ENCODE measurements at places on chromosomes 7 and 10. TPM values are rescaled to one million over a fixed set of nuclear protein-coding genes. Genes with fewer than 3 reads are reported as not detected.

The EIF4H gene
- polyA plus RNA-seq: 323 TPM

The ZP3 gene
- polyA plus RNA-seq: not detected

The SPDYE6 gene
- polyA plus RNA-seq: 2.4 TPM

The ELAPOR2 gene
- 70.7 TPM for polyA plus RNA-seq

The MMP21 gene
- not detected for polyA plus RNA-seq

The CUZD1 gene
- not detected for polyA plus RNA-seq

The PRLHR gene
- polyA plus RNA-seq: not detected

The HOXA5 gene
- not detected for polyA plus RNA-seq

The RGR gene
- polyA plus RNA-seq: not detected

The GRIFIN gene
- not detected for polyA plus RNA-seq

The OR2A42 gene
- not detected for polyA plus RNA-seq

The BAMBI gene
- 715 TPM for polyA plus RNA-seq

The TAS2R5 gene
- 0.12 TPM for polyA plus RNA-seq

The TMEM178B gene
- 0.46 TPM for polyA plus RNA-seq

The MCM10 gene
- 6.9 TPM for polyA plus RNA-seq

The DYDC2 gene
- polyA plus RNA-seq: not detected

The WNT8B gene
- not detected for polyA plus RNA-seq

The ACTR3C gene
- polyA plus RNA-seq: 2.4 TPM

The INPP5A gene
- 97.2 TPM for polyA plus RNA-seq

The TMEM236 gene
- not detected for polyA plus RNA-seq

The AIMP2 gene
- 75.0 TPM for polyA plus RNA-seq

The OR2A1 gene
- not detected for polyA plus RNA-seq

The PLA2G12B gene
- polyA plus RNA-seq: 2.6 TPM

The CPN1 gene
- polyA plus RNA-seq: not detected

The INSYN2A gene
- 0.60 TPM for polyA plus RNA-seq

The GDF2 gene
- 4.4 TPM for polyA plus RNA-seq

The LRRD1 gene
- polyA plus RNA-seq: 0.20 TPM

The COL1A2 gene
- polyA plus RNA-seq: 122 TPM

The MRLN gene
- not detected for polyA plus RNA-seq

The GJC3 gene
- polyA plus RNA-seq: not detected

The IDE gene
- polyA plus RNA-seq: 23.2 TPM

The GIMAP6 gene
- polyA plus RNA-seq: not detected

The NEUROD6 gene
- not detected for polyA plus RNA-seq

The UCMA gene
- not detected for polyA plus RNA-seq

The GDI2 gene
- polyA plus RNA-seq: 182 TPM

The GPNMB gene
- polyA plus RNA-seq: 1.6 TPM

The DIP2C gene
- polyA plus RNA-seq: 9.1 TPM

The PPP1R3C gene
- 52.1 TPM for polyA plus RNA-seq

The FOXK1 gene
- 14.4 TPM for polyA plus RNA-seq

The ATP6V0A4 gene
- polyA plus RNA-seq: 0.39 TPM

The UCN3 gene
- polyA plus RNA-seq: not detected

Measured in cardiac muscle cell (in vitro differentiated cells and primary cell).